ENCODE measurements at places on chromosomes 6 and 20.

GRCh38 chr6:12576389-12576788 lies 140.2 kb upstream of the PHACTR1 start:
- DNase-seq = no peak

DNA sequence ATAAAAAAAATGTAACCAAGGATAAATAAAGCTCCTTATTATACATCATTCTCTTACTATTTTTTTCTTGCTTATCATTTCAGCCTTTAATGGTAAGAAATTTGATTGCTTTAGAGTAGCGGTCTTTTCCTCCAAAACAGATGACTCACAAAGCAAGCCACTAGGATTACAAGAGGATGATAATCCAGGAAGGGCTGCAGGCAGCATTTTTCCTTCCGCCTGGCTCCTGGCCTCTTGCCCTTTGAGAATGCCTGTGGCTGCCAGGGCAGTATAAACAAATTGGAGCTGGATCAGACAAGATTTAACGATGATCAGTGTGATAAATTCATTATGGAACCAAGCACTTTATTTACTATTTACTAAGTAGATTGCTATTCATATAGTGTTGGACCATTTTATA lies 9.7 kb upstream of the FBXL4 start:
- no peak for DNase-seq

DNA sequence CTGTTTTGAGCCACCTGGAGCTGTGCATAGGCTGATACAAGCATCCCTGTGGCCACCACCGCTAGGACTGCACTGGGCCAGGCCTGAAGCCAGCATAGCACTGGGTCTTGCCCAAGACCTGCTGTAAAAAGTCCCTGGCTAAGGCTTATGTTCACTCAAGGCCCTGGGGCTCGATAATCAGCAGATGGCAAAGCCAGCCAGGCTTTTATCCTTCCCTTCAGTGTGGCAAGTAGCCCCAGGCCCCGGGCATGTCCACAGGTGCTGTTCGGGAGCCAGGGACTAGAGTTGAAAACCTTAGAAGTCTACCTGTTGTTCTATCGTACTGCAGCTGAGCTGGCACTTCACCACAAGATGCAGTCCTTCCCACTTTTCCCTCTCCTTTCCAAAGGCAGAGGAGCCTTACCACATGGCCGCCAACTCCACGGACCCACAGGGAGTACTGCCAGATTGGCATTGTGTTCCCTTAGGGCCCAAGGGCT lies 226.4 kb upstream of the ZNF217 start:
- DNase-seq = no peak

- DNase-seq = no peak
Measured at GRCh38 chr20:43009532-43009931, 180.2 kb downstream of the PTPRT start.

- DNase-seq = no peak
Measured at GRCh38 chr6:110329348-110329713, 28.8 kb downstream of the METTL24 start.

DNA sequence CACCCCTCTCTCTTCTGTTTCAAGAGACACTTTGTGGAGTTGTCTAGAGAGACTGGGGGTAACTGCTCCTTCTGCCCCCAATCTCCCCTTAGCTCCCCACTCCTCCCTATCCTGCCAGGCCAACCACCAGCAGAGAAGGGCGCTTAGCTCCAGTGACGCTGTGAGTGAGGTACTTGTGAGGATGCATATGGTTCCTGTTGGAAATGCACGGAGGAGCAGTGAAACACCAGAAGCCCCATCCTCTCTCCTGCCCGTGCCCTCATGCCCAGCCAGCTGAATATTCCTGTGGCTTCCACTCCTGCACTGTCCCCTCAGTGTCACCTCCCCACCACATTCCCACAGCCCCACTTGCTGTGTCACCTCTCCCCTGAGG lies 11.9 kb downstream of the NT5E start:
- no peak for DNase-seq

- no peak for DNase-seq
Measured at GRCh38 chr20:57087102-57087501, 179.3 kb downstream of the BMP7 start.

DNA sequence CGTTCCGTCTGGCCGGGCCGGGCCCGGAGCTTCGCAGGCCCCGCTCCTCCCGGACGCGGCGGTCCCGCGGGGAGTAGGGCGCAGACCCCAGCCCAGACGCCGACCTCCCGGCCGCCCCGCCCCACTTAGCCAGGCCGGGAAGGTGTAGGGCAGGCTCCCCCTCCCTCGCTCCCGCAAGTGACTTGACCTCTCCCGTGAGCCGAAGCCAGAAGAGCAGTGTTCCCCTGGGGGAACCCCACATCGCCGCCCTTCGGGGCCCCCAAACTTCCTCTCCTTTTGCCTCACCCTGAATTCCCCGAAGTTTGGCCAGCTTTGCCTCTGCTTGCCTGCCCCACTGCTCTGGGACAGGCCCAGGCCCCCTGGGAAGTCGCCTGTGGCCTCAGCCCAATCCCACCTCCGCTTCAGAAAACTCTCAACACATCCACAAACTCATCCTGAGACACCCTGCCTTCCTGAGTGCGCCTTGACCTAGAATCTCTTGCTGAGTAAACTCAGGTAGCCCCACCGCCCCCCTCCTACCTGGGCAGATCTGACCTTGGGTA lies 524 bp upstream of the NOL4L start:
- no peak for DNase-seq

- no peak for DNase-seq
Measured at GRCh38 chr6:149840345-149841075, 23.6 kb downstream of the LRP11 start.

DNA sequence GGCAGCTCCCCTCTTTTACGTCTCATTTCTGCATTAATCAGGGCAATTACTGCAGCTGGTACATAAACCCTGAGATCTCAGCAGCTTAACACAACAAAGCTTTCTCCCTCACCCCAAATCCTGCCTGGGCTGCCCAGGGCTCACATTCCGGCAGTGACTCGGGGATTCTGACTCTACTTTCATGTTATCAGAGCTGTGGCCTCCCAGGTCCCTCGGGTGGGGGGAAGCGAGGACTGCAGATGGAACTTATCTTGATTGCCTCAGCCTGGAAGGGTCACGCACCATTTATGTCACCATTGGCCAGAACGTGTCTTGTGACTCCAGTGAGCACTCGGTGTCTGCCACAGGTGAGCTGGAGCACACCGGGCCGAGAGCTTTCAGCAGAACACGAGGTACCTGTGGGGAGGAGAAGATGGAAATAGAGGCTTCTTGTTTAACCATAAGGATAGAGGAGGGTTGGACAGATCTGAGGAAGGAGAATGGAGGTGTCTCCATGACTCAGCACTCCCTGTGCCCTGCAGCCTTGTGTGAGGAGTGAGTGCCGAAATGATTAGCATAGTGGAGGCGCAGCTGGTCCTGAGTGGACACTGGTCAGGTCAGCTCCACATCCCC lies 88.5 kb upstream of the EXOC2 start:
- no peak for DNase-seq

- DNase-seq = no peak
Measured at GRCh38 chr6:138521790-138522189, 22.5 kb upstream of the NHSL1 start.

DNA sequence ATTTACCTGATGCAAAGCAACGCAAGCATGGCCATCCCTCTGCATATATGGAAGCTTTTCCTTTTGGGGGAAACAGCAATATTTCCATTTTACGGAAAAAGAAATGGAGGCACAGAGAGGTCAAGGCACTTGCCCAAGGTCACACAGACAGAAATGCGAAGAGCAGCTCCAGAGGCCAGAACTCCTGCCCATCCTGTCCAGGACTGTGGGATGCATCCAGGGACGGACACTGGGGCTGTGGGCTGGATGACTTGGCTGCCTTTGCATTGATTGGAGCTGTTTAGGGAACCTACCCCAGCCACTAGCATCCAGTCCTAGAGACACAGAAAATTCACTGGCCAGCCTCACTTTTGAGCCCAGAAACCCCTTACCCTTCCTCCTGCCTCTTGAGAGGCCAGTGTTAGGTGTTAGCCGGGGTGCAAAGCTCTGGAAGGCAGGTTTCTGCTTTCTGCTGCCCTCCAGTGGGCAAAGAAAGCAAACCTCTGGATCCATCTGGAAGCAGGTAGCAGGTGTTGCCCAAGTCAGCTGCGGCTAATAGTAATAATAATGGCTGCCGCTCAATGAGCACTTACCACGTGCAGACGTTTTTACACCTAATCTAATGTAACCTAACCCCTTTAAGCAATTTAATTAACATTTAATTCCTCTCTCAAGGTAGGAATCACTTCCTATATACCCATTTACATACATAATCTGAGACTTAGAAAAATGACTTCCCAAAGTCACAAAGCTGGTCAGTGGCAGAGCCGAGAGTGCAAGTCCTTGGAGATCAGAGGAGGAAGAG lies 31.7 kb upstream of the CCN5 start:
- peak; percentile 37 for DNase-seq

- DNase-seq = no peak
Measured at GRCh38 chr20:33567949-33568348, 78.1 kb downstream of the CBFA2T2 start.

DNA sequence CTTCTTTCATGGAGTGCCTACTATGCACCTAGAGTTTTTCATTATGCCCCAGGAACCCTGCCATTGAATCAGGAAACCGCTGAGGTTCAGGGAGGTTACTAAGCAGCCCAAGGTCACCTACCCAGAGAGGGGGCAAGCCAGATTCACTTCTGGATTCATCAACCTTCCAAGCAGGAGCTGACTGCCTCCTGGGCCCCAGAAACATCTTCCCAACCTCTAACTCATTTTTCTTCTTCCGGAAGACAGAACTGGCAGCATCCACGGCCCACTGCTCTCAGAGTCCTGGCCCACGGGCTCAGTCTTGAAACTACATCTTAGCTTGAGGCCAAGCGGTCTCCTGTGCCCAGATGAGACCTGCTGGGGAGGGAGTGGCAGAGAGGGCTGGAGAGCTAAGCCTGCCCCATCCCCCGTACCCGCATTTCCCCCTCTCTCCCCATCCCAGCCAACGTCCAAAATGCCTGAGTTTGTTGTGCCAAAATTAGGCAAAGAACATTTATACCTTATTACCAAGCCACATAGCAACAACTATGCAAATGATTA lies 281.0 kb downstream of the CDC5L start:
- DNase-seq = no peak

DNA sequence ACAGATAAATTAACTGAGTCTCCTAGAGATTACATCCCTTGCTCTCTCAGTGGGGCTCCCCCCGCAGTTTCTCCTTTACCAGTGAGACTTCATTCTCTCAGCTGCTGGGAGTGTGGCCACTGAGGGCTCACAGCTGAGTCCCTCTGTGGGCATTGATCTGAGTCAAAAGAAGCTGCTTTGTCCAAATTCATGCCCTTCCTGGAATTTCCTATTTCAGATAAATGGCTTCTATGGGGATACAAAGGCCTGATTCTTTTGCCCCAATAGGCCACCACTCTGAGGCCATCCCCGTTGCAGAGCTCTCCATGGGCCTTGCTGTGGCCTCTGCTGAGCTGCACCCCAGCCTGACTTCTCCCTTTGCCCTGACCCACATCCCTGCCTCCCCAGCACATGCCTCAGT lies 10.0 kb downstream of the CST5 start:
- DNase-seq = no peak

- DNase-seq = no peak
Measured at GRCh38 chr6:26533532-26533931, 4.6 kb upstream of the HMGN4 start.

- no peak for DNase-seq
Measured at GRCh38 chr20:8744228-8744844, 324.6 kb upstream of the PLCB4 start.

DNA sequence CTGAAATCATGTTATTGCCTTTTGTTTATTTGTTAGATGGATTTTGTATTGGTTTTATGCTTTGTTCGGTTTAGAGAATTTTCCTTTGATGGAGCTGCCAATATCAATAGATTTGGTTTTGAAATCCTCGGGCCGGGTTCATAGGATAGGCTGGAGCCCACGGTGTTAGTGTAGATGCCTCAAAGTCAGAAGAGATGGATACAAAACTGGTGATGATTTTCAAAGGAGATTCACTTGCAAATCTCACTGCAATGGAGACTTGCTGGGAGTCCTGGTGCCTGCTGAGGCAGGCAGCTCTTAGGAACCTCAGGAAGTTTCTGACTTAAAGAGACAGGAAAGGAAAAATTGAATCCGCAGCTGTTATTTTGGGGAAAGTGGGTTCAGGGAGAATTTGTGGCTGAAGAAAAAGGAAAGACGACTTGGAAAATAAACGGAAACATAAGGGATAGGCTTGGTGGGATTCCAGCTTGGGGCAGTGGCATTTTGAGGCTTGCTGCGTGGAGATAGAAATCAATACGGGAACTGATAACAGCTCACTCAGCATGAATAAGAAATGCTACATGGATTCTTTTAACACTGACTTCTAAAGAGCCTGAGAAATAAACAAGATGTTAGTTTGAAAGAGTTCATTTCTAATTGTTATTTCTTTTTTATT lies 241.6 kb downstream of the PHACTR1 start:
- no peak for DNase-seq

DNA sequence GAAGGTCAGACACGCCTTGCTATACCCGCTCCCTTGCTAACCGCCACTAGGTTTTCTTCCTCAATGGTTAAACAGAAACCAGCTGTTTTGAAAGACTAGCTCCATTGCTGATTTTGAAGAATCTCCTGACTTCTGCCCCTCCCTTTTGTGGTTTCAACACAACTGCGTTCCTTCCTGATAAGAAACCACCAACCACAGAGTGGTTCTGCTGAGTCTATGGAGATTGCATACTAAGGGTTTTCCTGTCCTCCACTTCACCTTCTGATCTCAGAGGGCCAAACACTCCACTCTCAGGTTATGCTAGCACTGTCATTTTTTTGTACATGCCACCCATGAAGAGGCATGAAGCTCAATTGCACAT lies 207.9 kb downstream of the MYLK4 start:
- no peak for DNase-seq

DNA sequence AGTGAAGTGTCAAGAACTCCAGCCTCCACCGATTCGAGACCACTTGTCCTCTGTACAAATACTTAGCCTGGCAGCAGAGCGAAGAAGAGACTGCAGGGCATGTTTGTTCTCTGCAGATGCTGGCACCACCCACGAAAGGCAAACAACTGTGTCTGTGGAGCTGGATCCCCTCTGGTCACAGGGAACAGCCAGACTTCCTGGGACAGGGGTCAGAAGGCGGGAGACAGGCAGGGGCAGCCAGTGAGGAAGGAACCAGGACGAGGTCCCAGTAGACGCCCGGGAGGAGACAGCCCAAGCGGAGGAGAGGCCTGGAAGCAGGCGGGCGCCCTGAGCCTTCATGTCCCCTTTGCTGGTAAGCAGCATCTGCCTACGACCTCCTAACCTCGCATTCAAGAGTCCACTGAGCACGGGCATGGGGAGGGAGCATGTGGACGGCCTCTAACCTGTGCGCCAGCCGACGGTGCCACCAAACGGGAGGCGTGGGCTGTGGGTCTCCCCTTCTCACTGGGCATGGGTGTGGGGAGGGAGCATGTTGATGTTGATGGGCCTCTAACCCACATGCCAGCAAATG lies 265.5 kb downstream of the DLL1 start:
- no peak for DNase-seq

DNA sequence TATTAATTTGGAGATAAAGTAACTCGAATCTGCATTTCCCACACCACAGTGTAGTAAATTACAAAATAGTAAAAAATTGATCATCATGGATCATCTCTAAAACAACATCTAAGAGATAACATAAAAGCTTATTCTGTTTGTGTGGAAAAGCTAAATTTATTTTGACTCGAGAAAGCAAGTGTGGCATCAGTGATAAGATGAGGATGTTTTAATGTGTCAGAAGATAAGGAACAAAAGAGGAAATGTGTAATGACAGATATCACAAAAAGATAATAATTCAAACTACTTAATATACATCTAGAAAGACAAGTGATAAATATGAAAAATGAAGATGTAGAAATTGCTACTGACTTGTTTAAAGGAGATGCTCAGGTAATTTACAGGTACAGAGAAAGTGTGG lies 74.1 kb downstream of the DNAH8 start:
- DNase-seq = no peak

All from stimulated activated CD8-positive, alpha-beta memory T cell treated with anti-CD3 and anti-CD28 coated beads, Interleukin-4, amount 100 ng/mL, for 1 hour (primary cell).